ENCODE measurements at places on chromosomes 5 and 9. TPM values are rescaled to one million over a fixed set of nuclear protein-coding genes. Genes with fewer than 3 reads are reported as not detected.

- DNase-seq, result no peak
These were observed 58.7 kb downstream of the RXRA start for GRCh38 chr9:134384811-134385479.

DNA sequence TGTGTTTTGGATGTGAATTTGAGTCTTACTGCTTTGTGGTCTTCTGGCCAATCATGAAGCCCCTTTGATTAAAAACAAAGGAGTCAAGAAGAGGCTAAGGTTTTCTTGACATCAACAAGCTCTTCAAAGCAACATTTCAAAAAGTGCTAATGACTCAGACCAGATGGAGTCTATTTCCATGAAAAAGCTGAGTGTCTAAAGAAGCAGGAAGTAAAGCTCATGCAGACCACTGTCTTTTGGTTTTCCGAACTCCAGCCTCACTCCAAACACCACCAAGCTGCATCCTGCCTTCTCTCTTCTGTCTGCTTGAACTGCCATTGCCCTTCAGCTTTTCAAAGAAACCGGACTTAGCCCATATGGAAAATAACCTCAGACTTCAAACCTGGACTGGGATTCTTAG is 115.2 kb downstream of the PRDM6 start:
- no peak for DNase-seq

- DNase-seq, result no peak
These were observed 297.8 kb downstream of the FBXL17 start for GRCh38 chr5:108084105-108084504.

DNA sequence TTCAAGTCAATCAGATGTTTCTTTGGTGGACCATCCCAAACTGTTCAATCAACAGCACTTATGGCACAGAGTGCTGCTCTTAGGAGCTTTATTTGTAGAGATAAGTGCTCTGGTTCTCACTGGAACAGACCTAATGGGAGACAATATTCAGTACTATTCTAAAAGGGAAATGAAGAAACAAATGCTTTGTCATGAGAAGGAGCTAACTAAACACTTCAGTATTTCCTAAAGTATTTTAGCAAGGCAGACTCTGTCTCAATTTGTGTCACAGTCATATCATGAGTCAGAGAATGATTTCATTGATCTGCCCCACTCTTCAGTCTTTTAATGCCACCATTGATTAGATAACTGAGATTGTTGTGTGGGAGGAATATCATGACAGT is 175.3 kb downstream of the SLF1 start:
- DNase-seq, result no peak

DNA sequence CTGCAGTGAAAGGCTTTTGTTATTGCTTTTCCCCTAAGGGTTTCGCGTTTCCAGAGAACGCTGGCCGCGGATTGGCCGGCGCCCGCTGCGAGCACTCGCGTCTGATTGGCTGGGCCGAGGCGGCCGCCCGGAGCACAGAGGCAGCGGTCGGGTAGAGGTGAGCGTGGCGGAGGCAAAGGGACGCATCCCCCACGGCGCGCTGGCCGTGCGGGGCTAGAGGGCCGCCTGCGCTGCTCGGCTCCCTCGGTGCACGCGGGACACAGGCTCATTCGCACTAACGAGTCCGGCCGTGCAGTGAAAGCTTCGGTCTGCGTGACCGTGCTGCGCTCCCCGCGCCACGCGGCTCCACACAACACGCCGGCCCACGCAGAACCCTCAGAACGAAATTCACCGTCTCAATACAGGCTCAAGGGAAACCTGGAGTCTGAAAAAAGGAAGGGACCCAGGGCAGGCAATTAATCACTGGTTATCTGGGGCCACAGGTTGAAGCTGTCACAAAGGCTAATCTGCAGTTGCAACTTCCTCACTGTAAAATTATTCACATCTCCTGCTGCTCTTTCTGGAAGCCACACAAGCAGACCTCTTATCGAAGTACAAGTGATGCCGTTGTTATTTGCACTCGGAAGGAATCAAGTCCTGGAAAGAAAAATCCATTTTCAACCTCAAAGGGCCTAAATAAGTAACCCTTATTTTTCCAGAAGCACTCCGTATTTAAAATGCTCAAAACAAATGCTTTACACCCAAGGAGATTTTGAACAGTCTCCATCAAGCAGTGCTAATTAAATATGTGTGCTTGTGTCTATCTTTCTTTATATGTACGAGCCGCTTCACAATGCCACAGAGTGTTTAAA is 94.6 kb downstream of the ZNF608 start:
- peak; percentile 36 for DNase-seq

- no peak for DNase-seq
These were observed 502.8 kb downstream of the NTRK2 start for GRCh38 chr9:85172001-85172978.

DNA sequence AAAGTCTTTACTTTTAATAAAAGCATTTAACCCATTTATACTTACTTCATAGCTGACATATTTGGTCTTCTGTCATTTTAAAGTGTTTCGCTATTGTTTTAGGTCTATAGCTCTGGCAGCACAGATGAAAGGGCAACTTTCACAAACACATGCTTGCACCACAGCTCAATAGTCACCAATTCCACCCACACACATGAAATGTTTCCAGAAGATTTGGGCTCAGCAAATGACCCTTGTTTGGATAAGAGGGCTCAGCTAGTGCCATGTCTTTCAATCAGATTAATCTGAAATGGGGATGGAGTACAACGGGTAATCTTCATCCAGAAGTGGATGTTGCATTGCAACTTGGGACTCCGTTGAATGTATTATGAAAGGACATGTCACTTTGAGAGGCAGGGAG is 176.0 kb downstream of the FGF18 start:
- DNase-seq, result no peak

GRCh38 chr5:174082286-174082685 is 36.8 kb downstream of the NSG2 start:
- DNase-seq, result no peak

- DNase-seq, result peak; percentile 25
These were observed 55.9 kb downstream of the NSUN2 start for GRCh38 chr5:6576861-6577501.

GRCh38 chr5:127076315-127077129 is 3.2 kb upstream of the C5orf63 start:
- no peak for DNase-seq

GRCh38 chr5:178619390-178619789 is 7.5 kb downstream of the CLK4 start:
- DNase-seq, result no peak

NPR2 gene
- 7.8 TPM for total RNA-seq

SPINK9 gene
- not detected for total RNA-seq

F2R gene
- total RNA-seq, result 3.5 TPM

PPP6C gene
- 43.1 TPM for total RNA-seq

ALDOB gene
- not detected for total RNA-seq

GFI1B gene
- not detected for total RNA-seq
